ENCODE measurements at places on chromosomes 16 and 17.
A peak's percentile ranks its signal among the peaks of the same experiment; 100 is the strongest.

DNA sequence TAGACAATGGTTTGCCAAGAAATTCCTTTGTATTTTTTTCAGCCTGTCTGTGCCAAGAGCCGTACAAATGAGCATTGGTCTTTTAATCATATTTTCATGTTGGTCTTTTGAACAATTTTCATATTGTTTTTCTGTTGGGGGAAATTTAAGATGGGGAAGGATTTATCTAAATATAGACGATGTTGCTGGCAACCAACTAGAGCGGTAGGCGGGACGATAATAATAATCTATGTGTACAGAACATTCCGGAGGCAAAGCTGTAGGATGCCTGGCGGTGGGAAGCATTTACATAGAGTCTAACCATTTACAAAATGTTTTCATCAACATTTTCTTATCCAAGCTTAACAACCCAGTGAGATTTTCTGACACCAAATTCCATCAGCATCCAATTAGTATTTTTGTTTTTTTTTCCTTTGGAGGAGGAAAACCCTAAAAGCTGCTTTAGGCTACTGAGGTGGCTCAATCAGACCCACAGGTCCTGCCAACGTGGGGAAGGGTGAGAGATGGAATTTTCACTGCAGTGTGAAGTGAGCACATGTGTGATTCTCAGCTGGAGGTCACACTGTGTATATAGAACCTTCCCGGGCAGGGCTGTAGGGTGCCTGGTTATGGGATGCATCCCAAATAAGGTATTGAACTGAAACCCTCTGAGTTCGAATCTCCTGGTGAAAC lies 11.7 kb upstream of the SEC14L1 start:
- no peak for DNase-seq

- DNase-seq: no peak
These were observed 121.2 kb upstream of the CHMP6 start for GRCh38 chr17:80870401-80870800.

DNA sequence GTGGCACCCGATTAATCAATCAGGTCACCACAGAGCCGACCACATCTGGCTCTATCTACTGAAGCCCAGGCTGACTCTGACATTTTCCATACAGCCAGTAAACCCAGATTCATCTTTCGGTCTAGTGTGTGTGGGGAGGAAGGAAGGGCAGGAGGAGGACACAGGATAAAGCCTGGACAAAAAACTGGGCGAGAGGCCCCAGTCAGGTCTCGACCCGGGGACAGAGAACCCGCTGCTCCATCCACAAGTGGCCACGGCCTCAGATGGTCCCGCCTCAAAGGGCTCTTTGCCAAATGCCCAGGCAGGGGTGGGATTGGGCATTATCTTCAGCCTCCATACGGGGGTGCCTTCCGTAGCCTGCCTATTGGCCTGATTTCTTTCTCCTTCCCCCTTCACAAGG lies 7.8 kb downstream of the ABR start:
- DNase-seq: no peak

DNA sequence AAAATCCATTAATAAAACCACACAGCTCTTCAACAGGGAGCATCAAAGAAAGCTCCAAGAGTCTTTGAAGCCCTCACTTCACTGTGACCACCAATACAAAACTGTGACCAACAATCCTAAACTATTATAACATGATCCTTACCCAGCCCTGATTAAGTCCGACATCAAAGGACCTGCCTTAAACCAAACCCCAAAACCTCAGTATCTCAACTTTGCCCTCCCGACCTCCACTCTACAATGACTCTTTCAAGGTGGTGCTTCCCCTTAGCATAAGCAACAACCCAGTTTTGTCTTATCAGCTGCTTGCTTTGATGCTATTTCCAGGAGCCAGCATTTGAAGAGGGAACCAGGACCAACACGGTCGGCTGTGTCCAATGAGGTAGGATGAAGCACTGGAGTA lies 8.5 kb upstream of the PRSS22 start:
- DNase-seq: no peak

DNA sequence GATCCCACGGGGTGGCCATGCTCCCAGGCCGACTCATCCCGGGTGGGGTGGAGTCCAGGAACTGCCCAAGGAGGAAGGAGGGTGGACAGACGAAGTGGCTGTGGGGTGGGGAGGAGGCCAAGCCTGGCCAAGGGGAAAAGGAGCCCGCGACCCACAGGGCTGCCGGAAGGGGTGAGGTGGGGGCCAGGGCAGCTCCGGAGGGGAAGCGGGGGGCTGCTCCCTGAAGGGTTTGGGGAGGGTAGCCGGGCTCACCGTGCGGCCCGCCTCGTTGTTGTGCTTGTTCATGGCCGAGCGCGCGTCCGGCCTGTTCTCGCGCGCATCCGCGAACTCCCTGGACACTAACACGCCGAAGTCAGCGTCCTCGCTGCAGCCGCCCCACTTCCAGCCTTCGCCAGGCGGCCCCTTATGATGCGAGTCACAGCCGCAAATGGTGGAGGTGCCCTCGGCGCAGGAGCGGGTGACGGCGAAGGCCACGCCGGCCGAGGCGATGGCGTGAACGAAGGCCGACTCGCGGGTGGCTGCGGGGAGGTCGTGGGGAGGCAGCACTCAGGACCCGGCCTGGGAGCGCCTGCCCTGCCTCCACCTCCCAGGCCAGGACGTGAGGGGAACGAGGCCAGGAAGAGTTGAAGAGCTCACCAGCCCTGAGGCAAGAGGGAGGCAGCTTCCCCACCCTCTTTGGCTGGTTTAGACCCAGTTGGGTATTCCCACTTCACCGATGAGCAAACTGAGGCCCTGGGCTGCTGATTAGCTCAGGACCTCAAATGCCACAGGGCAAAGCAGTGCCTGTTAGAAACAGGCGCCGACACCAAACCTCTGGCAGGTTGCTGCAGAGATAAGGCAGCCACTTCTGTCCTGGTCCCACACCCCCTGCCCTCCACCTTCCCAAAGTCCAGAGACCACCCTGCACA lies 48.7 kb downstream of the WNT3 start:
- no peak for DNase-seq

GRCh38 chr17:17093764-17094163 lies 51.5 kb downstream of the MPRIP start:
- no peak for DNase-seq

GRCh38 chr16:30559690-30560089 lies 1.5 kb upstream of the ZNF764 start:
- DNase-seq: no peak

DNA sequence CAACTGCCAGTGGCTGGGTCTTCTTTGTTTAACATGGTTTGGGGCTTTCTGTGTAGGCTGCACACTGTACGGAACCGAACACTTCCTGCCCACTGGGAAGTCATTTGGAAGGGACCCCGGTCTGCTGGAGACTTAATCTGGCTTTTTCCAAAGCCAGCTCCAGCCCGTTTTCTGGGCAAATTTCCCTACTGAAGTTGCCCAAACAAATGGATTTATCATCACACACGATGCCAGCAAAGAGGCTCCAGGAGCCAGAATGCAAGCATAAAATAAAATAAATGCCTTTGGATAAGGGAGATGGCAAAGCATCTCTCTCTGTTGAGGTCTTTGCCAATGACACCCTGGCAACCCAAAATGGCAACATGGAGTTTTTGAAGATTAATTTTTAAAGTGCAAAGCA lies 259.9 kb upstream of the IRX3 start:
- DNase-seq: no peak

- DNase-seq: no peak
These were observed 520.7 kb upstream of the PSMD7 start for GRCh38 chr16:73775841-73776388.

GRCh38 chr16:81873206-81873605 lies 94.1 kb downstream of the PLCG2 start:
- no peak for DNase-seq

GRCh38 chr17:43779145-43780125 lies 658 bp upstream of the DUSP3 start:
- no peak for DNase-seq

DNA sequence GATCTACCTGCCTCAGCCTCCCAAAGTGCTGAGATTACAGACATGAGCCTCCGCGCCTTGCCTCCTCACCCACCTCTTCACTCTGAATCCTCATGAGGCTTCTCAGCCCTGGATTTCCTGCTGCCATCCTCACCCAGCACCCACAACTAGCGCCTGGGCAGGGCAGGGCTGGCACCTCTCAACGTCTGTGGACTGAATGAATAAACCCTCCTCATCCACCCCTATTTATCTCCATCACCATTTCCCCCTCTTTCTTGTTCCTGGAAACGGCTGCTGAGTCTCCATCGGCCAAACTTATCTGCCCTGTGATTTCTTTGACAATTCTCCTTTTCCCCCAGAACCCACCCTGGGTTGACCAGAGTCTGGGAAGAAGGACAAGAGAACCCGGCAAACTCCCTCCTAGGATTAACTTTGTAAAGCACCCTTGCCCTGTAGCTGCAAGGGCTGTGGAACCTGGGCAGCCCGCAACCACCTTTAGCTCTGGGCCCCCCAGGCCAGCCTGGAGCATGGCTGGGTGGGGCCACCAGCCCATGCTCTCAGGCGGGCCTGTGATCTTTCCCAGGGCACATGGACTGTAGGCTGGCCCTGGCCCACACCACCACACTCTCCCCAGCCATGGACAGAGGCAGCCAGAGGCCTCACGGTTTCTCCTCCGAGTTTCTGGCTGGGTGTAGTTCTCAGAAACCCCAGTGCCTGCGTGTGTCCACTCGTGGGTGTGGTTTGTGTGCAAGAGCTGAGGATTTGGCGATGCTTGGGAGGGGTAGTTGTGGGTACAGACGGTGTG lies 2.4 kb downstream of the SPN start:
- DNase-seq: no peak

- DNase-seq: no peak
These were observed 31.4 kb downstream of the CACNG4 start for GRCh38 chr17:66995944-66996343.

- no peak for DNase-seq
These were observed 188.0 kb upstream of the TNRC6C start for GRCh38 chr17:77770331-77771105.

DNA sequence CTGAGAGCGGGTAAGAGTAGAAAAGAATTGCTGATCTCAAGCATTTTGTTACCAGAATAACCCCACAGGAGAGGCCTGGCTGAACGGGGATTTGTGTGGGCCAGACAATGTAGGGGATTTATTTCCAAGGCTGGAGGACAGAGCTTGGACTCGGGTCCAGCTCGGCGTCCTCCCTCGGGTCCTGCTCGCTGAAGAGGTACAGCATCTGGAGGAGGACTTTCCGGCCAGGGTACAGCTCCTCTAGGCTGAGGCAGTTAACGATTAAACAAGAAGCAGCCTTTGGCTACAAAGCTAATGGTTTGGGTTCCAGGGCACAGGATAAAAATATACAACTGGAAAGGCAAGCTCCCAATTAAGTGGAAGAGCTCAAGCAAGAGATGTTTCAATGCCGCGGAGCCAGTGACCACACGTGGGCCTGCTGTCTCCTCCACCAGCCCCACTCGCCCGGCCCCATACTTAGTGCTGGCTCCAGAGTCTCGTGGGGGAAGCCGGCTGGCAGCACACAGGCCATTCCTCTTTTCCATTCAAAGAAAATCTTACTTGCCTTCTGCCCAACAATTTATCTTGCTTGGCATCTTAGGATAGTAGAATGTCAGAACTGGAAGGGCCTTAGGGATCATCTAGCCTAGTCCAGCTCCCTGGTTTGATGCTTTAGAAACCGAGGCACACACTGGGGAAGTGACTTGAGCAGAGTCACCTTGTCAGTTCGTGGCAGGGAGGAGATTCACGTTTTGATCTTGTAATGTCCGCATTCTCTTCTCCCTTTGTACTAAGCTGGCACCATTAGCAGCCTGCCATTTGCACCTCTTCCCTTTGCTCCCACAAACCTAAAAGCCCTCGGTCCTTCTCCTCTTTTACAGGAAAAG lies 85.9 kb upstream of the TBX2 start:
- no peak for DNase-seq

DNA sequence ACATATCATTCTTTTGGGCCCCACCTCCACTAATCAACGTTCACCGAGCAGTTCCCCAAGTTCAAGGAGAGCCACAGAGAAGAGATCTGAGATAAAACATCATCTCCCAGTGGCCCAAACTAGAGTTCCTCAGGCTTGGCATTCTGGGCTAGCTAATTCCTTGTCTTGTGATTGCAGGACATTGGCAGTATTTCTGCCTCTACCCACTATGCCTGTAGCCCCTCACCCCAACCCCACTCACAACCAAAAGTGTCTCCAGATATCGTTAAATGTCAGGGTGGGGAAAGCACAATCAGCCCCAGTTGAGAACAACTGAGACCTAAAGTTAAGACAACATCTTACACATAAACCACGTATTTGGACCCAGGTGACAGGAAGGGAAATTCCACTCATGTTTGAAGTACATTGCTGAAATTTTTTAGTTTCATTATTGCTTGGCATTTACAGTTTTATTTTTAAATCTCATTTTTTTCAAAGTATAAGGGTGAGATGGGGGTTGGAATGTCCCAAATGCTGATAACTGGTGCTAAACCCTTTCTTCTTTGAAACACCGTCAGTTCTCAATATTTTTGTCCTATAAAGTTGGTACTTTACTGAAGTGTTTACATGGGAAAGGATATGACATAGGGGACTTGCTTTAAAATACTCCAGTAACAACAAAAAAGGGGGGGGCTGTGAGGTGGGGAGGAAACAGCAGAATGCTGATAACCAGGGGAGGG lies 13.6 kb downstream of the ZC3H7A start:
- DNase-seq: peak; percentile 31

DNA sequence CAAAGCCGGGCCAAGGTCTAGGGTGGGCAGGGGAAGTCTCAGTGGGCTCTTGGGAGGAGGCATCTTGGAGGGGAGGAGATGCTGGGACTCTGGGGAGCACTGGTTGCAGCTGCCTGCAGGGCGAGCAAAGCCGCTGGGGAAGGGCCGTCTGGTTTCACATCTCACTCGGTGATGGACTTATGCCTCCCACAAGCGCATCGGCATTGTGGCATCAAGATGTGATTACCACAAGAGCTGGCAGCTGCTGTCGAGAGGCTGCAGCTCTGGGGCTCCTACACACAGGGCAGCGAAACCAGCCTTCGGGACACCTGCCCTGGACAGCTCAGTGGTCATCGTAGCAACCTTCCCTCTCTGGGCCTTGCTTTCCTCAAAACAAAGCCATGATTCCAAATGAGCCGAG lies 3.1 kb upstream of the KCNJ12 start:
- no peak for DNase-seq

DNA sequence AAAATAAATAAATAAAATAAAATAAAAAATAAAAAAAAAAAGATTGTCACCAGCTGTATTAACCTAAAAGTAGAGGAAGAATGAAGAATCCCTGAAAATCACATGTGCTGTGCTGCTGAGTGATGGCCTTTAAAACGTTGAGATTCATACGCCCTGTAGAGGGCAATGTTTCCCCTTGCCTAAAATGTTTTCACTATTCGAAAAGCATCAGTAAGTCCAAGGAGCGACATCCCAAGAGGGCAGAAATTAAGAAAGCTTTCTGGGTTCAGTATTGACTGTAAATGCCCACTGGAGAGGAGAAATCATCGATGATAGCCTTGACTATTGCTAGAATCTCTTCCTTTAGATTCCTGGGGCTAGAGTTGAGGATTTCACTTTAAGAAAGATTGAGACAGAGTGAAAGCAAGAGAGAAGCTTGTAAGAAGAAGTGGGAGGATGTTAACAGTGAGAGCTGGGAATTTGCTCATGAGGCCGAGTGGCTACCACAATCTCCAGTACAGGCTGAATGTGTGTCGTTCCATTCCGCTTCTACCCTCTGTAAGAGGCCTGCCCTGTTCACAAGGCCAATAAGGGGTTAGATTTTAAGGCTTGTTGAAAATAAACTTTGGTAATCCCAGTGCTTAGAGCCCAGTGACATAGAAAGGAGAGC lies 170.8 kb upstream of the FAM20A start:
- no peak for DNase-seq
